ENCODE measurements at places on chromosomes 4 and X.

- DNase-seq, result no peak
Observed at GRCh38 chr4:98527534-98528269, 130.7 kb downstream of the TSPAN5 start.

DNA sequence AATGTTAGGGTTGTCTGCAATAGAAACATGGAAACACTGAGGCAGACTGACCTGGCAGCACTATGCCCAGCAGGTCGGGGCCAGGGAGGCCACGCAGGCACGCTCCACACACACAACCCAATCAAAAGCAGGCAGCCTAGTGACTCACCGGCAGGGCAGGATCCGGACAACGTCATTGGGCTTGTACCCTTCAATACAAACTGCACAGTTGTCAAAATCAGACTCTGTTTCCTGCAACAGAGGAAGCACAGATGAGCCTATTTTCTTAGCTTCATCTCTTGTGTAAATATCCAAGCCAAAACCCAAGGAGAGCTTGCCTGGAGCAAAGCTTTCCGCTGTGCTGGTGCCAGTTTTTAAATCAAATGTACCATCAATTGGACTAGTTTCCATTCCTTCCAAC, 185.8 kb downstream of the RNF150 start:
- no peak for DNase-seq

GRCh38 chr4:47209833-47210232, 178.5 kb downstream of the GABRB1 start:
- no peak for DNase-seq

- DNase-seq, result no peak
Observed at GRCh38 chr4:114684462-114684861, 85.9 kb downstream of the UGT8 start.

GRCh38 chrX:10022580-10023245, 55.6 kb downstream of the CLDN34 start:
- DNase-seq, result no peak

DNA sequence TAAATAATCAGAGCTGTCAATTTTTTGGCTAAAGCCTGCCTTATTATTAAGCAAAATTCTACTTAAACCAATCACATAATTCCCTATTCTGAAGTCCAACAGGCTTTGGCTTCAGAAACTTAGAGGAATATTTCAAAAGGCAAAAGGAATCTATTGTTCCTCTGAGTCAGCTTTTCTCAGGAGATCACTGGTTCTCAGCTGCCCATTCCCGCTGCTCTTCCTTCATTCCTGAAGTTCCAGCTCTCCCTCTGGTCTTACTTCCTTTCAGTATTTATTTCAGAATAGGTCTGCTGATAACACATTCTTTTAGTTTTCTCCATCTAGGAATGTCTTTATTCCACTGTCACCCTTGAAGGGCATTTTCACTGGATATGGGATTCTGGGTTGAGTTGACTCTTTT, 133.7 kb downstream of the SOWAHB start:
- no peak for DNase-seq

- DNase-seq, result no peak
Observed at GRCh38 chr4:99679204-99679603, 21.6 kb upstream of the C4orf54 start.

DNA sequence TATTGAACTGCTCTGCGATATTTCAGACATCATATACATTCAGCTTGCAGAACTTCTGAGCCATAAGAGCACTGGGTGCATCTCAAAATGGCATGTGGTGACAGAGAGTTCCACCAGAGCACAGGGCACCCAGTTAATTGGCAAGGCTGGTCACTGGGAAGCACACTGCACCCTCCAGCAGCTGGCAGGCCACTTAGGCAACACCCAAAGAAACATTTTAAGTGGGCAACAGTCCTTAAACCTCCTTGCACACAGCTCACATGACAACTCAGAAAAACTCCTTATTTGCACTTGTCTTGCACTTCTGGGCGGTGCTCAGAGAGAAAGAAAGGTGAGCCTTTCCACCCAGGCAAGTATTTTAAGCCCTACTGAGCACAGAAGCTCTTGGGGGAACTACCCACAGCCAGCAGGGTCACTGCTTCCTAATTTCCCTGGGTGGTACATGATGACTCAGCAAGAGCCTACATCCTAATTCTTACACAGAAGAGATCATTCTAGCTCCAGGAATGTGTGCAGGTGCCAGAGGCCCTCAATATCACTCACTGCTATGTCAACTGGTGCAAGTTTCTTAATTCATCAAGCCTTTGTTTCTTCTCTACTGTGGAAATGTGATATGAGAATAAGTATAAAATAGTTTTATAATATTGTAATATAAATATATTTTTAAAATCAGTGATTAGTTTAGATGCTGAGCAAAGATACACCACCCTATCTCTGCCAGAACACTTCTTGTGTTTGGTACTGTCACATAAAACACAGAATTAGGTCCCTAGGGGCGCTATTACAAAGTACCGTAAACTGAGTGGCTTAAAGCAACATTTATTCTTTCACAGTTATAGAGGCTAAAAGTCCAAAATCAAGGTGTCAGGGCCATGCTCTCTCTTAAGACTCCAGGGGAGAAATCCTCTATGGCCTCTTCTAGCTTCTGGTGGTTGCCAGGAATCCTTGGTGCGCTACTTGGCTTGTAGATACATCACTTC, 155.1 kb upstream of the PPARGC1A start:
- DNase-seq, result no peak

DNA sequence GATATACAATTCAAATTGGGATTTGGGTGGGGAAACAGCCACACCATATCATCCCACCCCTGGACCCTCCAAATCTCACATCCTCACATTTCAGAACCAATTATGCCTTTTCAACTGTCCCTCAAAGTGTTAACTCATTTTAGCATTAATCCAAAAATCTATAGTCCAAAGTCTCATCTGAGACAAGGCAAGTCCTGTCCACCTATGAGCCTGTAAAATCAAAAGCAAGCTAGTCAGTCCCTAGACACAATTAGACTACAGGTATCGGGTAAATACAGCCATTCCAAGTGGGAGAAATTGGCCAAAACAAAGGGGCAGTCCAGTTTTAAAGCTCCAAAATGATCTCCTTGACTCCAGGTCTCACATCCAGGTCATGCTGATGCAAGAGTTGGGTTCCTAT, 128.0 kb downstream of the NBDY start:
- no peak for DNase-seq

All from left colon (tissue), 2 donors.